ENCODE measurements at places on chromosomes 2 and 18. TPM values are rescaled to one million over a fixed set of nuclear protein-coding genes. Genes with fewer than 3 reads are reported as not detected.

DNA sequence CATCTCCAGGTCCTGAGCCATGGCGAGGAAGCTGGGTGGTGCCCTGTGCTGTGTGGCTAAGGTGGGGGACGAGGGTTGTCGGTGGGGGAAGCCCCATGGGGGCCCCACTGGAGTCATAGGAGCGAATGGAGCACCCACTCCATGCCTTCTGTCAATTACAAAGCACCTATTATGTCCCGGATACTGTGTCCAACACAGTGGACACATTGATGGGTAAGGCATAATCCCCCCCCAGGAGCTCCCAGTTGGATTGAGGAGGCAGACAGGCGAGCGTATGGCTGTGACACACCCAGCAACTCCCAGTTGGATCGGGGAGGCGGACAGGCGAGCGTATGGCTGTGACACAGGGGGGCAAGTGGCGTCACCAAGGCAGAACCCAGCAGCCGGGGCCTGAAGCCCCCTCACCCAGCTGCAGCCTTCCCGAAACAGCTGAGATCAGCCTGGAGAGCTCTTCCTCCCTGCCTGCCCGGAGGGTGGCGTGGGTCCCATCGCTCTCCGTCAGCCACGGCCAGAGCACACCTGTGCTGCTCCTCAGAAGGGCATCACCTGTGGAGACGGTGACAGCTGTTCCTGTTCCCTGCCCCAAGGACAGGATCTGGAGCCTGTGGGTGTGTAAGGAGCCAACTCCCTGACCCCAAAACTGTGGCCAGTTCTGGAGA lies 69.6 kb downstream of the HPCAL1 start:
- no peak for DNase-seq
- H3K4me1 ChIP-seq: peaks cover 33% of the 10 kb centered on the region
- no peak overlapping the region for H3K4me3 ChIP-seq
- H3K27me3 ChIP-seq: no peaks in the 10 kb centered on the region
- no peak overlapping the region for H3K27ac ChIP-seq

- peaks cover 11% of the 10 kb centered on the region for H3K36me3 ChIP-seq
- no peak overlapping the region for H3K27ac ChIP-seq
- DNase-seq: no peak
- H3K4me1 ChIP-seq: no peaks in the 10 kb centered on the region
- H3K27me3 ChIP-seq: no peaks in the 10 kb centered on the region
- no peak overlapping the region for H3K4me3 ChIP-seq
Observed at GRCh38 chr18:79713341-79713740, 33.7 kb downstream of the CTDP1 start.

The BBS5 gene
- total RNA-seq: 11.2 TPM

The CDCA7 gene
- 13.1 TPM for total RNA-seq

The CHRND gene
- total RNA-seq: 0.60 TPM

The CRACDL gene
- total RNA-seq: 6.2 TPM

- peaks cover 21% of the 10 kb centered on the region for H3K27me3 ChIP-seq
- no peak for DNase-seq
- H3K27ac ChIP-seq: peak within 1 kb of the TSS; percentile 63
- peaks cover 5% of the 10 kb centered on the region for H3K36me3 ChIP-seq
- H3K4me1 ChIP-seq: peaks cover 56% of the 10 kb centered on the region
Observed at GRCh38 chr2:27078267-27079194, at the start of gene EMILIN1. EMILIN1 (plus strand) TSS chr2:27078615; CDS start chr2:27079066, 451 bp downstream.

DNA sequence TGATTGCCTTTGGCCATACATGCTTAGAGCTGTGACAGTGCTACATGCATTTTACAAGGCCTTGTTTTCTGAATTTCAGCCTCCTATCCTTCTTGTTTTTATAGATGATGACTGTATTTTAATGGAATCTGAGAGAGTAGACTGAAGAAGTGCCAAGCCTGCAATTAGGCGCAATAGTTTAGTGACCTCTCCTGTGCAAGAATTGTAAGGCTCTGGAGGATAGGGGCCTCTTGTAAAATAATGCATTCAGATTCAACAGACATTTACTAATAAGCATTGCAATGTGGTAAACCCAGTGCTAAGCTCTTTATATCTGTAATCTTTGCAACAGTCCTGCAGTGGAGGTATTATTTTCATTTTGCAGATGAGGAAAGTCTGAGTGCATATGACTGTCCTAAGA lies 105.5 kb downstream of the TDRD15 start:
- H3K4me3 ChIP-seq: no peak overlapping the region
- no peaks in the 10 kb centered on the region for H3K36me3 ChIP-seq
- H3K27me3 ChIP-seq: peaks cover 2% of the 10 kb centered on the region
- no peak for DNase-seq
- H3K4me1 ChIP-seq: no peaks in the 10 kb centered on the region

The GKN2 gene
- total RNA-seq: not detected

- H3K27ac ChIP-seq: no peak overlapping the region
- peaks cover 9% of the 10 kb centered on the region for H3K4me1 ChIP-seq
- H3K27me3 ChIP-seq: peaks cover 6% of the 10 kb centered on the region
- H3K36me3 ChIP-seq: no peaks in the 10 kb centered on the region
- DNase-seq: no peak
- H3K4me3 ChIP-seq: no peak overlapping the region
Observed at GRCh38 chr2:224781400-224781799, 65.2 kb upstream of the CCDC195 start.

DNA sequence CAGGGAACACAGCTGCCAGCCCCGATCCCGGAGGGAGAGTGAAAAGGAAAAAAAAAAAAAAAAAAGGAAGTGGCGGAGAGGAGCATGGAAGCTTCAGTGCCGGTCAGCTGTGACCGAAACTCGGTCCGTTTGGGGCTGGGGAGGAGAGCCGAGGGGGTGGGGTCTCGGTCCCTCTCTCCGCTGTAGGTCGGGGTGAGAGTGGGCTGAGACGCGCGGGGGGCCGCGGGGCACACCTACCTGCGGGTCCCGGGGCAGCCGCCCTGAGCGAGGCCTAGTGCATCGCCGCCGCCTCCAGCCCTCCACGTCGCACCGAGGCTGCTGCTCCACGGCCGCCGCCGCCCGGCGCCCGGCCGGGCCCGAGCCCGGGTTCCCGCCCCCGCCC lies 536 bp downstream of the VPS54 start:
- H3K4me3 ChIP-seq: peak overlapping the region; percentile 99
- peak; percentile 74 for DNase-seq
- no peaks in the 10 kb centered on the region for H3K27me3 ChIP-seq
- H3K36me3 ChIP-seq: peaks cover 4% of the 10 kb centered on the region
- peaks cover 27% of the 10 kb centered on the region for H3K4me1 ChIP-seq

The SGPP2 gene
- 22.4 TPM for total RNA-seq

The PSMG2 gene
- total RNA-seq: 59.0 TPM

- no peak overlapping the region for H3K27ac ChIP-seq
- no peak overlapping the region for H3K4me3 ChIP-seq
- no peaks in the 10 kb centered on the region for H3K36me3 ChIP-seq
- peaks cover 3% of the 10 kb centered on the region for H3K27me3 ChIP-seq
- H3K4me1 ChIP-seq: peaks cover 11% of the 10 kb centered on the region
- no peak for DNase-seq
Observed at GRCh38 chr2:157986761-157987160, 110.6 kb upstream of the ACVR1 start.

The KRTCAP3 gene
- total RNA-seq: 23.9 TPM

The CXCR1 gene
- not detected for total RNA-seq

GRCh38 chr2:10738192-10738591 lies 16.8 kb downstream of the ATP6V1C2 start:
- no peaks in the 10 kb centered on the region for H3K36me3 ChIP-seq
- no peak for DNase-seq
- H3K27ac ChIP-seq: no peak overlapping the region
- H3K4me3 ChIP-seq: no peak overlapping the region
- H3K4me1 ChIP-seq: peaks cover 4% of the 10 kb centered on the region

- peaks cover 7% of the 10 kb centered on the region for H3K36me3 ChIP-seq
- H3K27me3 ChIP-seq: no peaks in the 10 kb centered on the region
- H3K4me1 ChIP-seq: peaks cover 19% of the 10 kb centered on the region
- no peak for DNase-seq
Observed at GRCh38 chr2:218406949-218407618, 7.4 kb downstream of the CTDSP1 start.

DNA sequence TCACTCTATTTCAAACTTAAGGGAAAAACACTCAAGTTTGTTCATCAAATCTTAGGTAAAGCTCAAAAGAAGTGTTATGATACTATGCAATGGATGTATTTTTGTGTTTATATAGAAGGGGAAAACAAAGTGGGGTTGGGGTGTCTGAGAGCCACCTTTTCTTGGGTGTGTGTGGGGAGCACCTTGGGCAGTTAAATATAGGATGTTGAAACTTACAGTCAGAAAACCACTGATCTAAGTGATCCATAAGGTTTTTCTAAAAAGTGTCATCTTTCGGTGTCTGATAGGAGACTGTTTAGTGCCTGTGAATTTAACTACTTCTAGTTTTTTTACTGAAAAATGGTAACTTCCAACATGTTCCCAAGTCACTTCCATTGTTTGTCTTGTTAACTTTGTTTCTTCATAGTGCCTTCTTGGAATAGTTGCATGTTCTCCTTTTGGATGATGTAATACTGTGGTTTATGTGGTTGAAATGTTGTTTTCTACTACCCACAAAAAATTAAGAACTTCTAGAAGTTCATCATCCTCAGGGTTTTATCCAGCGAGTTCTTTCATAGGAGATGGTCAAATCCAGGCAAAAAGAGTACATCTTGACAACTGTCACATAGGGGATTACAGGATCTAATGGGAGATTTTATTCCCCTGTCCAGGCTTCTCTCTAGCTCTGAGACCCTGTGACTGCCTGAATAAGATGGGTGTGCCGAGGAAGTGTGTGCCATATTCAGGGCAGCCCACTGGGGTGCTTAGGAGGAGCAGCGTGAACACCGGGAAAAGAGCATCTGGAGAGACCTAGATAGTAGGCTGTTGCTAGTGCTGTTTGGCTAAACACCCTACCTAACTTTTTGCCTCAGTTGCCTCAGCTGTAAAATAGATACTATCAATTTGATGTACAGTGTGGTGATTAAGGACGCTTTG lies 46.2 kb downstream of the CAB39 start:
- H3K27ac ChIP-seq: no peak overlapping the region
- DNase-seq: no peak
- H3K27me3 ChIP-seq: no peaks in the 10 kb centered on the region
- peaks cover 5% of the 10 kb centered on the region for H3K4me1 ChIP-seq

The ITGA4 gene
- total RNA-seq: 0.90 TPM

The NEURL3 gene
- total RNA-seq: 2.5 TPM

DNA sequence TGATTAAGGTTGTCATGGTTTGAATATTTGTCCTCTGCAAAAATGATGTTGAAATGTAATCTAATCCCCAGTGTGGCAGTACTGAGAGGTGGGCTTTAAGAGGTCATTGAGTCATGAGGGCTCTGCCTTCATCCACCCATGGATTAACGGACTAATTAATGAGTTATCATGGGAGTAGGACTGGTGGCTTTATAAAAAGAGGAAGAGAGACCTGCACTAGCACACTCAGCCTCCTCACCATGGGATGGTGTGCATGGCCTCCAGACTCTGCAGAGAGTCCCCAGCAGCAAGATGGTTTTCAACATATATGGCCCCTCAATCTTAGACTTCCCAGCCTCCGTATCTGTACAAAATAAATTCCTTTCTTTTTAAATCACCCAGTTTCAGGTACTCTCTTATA lies 41.0 kb downstream of the DTNB start:
- no peak overlapping the region for H3K27ac ChIP-seq
- H3K36me3 ChIP-seq: peaks cover 17% of the 10 kb centered on the region
- no peaks in the 10 kb centered on the region for H3K4me1 ChIP-seq
- no peaks in the 10 kb centered on the region for H3K27me3 ChIP-seq

GRCh38 chr2:38505779-38506178 lies 96.9 kb downstream of the HNRNPLL start:
- peaks cover 12% of the 10 kb centered on the region for H3K27me3 ChIP-seq
- H3K4me1 ChIP-seq: peaks cover 18% of the 10 kb centered on the region
- no peak overlapping the region for H3K27ac ChIP-seq
- no peak for DNase-seq
- peaks cover 3% of the 10 kb centered on the region for H3K36me3 ChIP-seq

- no peak for DNase-seq
- no peaks in the 10 kb centered on the region for H3K27me3 ChIP-seq
- peaks cover 65% of the 10 kb centered on the region for H3K4me1 ChIP-seq
- H3K36me3 ChIP-seq: peaks cover 9% of the 10 kb centered on the region
Observed at GRCh38 chr2:23587341-23587880, 202.4 kb downstream of the KLHL29 start.

The IHH gene
- total RNA-seq: 10.8 TPM

The CERKL gene
- 2.9 TPM for total RNA-seq

The GPR45 gene
- not detected for total RNA-seq

The KIAA2012 gene
- 1.3 TPM for total RNA-seq

- no peak overlapping the region for H3K27ac ChIP-seq
- H3K4me1 ChIP-seq: peaks cover 7% of the 10 kb centered on the region
- H3K36me3 ChIP-seq: no peaks in the 10 kb centered on the region
- H3K4me3 ChIP-seq: no peak overlapping the region
- no peak for DNase-seq
Observed at GRCh38 chr18:34789768-34790344, 79.8 kb downstream of the DTNA start.

DNA sequence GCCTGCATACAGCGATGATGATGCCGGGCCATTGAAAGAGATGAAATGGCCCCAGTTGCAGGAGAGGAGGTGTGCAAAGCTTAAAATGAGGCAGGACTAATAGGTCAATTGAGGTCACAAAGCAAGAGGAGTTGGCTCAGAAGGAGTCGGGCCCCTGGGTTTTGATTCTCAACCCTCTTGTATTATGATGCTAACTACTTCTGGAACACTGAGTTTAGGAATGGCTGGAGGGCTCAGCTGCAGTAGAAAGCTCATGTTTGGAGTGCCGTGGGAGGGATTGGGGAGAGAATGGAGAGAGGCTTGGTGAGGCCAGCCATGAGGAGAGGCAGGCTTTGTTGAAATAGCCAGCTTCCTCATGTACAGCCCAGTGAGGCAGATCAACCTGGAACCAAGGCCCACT lies 4.8 kb downstream of the TNP1 start:
- peaks cover 34% of the 10 kb centered on the region for H3K4me1 ChIP-seq
- H3K36me3 ChIP-seq: no peaks in the 10 kb centered on the region
- no peaks in the 10 kb centered on the region for H3K27me3 ChIP-seq
- no peak for DNase-seq
- H3K4me3 ChIP-seq: no peak overlapping the region

DNA sequence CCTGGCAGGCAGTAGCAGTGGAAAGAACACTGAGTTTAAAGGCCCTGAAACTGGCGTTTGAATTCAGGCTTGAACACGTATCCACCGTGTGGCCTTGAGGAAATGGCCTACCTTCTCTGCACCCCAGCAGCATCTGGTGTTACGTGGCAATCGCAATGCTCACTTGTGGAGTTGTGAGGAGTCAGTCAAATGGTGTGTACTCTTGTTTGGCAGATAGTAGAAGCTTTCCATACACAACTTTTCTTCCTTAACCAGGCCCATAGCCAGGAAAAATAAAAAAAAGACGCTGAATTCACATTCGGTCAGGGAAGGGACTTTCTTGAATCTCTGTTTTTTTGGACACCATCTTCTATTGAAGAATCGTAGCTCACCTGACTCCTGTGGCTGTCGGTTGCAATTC lies 1101.5 kb upstream of the KLHL29 start:
- no peak overlapping the region for H3K4me3 ChIP-seq
- H3K27me3 ChIP-seq: no peaks in the 10 kb centered on the region
- peaks cover 20% of the 10 kb centered on the region for H3K4me1 ChIP-seq
- no peak overlapping the region for H3K27ac ChIP-seq
- H3K36me3 ChIP-seq: no peaks in the 10 kb centered on the region
- no peak for DNase-seq

DNA sequence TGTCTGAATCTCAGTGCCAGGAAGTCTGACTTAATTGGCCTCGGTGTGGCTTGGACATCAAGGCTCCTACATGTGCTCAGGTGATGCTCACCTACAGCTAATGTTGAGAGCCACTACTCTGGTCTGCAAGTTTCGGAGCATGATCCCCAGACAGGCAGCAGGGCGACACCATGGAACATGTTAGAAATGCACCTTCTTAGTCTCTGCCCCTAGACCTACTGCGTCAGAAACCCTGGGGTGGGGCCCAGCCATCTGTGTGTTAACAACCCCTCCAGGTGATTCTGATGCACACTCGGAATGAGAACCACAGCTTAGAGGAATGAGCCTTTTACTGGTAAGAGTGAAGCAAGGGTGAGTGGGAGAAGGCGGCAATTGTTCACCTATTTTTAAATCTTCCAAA lies 86.9 kb upstream of the NABP1 start:
- H3K27ac ChIP-seq: no peak overlapping the region
- no peak overlapping the region for H3K4me3 ChIP-seq

All from type B pancreatic cell (in vitro differentiated cells).